ENCODE measurements at places on chromosomes 7 and 10.

DNA sequence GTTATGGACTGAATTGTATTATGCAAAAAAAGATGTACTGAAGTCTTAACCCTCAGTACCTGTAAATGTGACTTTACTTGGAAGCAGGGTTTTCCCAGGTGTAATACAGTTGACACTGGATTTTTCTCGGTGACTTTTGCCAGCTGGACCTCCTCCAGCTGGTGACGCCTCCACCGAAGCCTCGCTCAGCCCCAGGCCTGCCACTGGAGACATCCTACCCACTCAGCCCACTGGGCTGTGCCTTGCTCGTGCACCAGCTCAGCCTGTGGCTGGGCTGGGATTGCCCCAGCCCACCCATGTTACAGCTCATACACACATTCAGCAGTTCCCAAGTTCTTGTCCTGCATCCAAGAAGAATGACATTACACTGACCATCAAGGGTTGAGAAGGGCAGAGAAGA, 42.4 kb upstream of the GPR22 start:
- DNase-seq = no peak

DNA sequence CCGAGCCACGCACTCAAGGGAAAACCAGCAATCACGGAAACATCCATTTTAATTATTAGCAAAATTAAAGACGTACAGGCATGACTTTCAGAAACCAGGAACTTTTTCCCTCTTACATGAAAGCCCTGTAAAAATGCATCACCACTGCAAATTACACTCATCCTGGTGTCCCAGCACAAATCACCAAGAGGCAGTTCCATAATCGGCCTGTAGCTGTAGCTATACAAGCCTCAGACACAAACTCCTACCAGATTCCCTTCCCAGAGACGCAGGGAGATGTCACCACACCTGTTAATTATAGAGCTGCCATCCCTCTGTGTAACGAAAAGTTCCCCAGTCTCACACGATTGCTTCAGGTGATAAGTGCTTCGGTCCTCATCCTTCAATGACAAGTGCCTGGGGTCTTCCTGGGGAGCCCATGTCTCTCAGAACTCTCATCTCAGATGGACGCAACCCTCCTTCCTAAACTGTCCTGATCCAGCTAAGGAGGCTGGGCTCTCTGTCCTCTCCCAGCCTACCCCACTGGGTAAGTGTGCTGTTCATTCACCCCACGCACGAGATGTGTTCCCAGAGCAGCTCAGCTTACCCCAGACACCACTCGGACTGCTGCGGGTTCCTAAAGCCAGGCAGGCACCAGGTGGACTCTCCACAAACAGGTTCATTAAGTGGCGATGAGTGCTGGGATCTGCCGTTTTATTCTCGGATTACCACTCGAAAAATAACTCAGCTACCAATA, 5.9 kb downstream of the FGFR2 start:
- DNase-seq = no peak

GRCh38 chr10:34607894-34608293, 207.2 kb downstream of the PARD3 start:
- DNase-seq = no peak

GRCh38 chr7:79182283-79182682, 271.2 kb downstream of the MAGI2 start:
- no peak for DNase-seq

GRCh38 chr10:126083009-126083408, 186.6 kb downstream of the FANK1 start:
- no peak for DNase-seq

DNA sequence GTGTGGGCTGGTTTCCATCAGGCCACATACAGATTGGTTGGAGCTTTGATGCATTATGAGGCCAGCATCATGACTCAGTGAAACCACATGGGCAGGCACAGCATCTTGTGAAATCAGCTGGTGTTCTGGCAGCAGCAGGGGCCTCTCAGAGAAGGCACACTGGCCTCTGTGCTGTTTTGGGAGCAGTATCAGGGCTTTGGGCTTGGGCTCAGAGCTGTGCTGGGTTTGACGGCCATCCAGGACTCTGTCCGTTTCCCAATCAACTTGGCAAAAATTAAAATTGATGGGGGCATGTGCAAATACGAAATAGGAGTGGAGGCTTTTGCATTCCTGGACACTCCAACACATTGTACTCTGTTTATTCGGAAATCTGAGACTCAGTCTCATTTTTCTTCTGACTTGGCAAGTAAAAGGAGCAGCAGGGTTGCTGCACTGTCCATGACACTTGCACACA, 190.9 kb downstream of the BMPER start:
- peak; percentile 94 for DNase-seq

DNA sequence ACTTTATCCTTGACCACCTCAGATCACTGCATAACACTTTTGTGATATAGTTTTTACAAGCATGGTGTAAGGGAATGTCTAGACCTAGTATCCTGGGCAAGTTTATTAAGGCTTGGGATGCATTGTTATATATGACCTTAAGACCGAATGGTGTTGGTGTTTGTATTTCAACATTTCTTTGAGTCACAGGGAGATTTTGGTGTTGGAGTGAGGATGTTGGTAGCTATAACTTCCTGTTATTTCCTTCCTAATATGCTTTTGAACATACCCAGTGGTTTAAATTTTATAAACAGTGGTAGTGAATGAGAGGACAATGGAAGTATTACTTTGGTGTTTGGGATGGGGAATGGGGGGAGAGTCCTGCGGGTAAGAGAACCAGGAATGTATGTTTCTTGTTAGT, 2.6 kb downstream of the EXOC4 start:
- no peak for DNase-seq

GRCh38 chr7:106644999-106645398, 16.0 kb downstream of the CCDC71L start:
- DNase-seq = no peak

GRCh38 chr10:4431114-4431863, 394.7 kb upstream of the AKR1E2 start:
- DNase-seq = no peak

DNA sequence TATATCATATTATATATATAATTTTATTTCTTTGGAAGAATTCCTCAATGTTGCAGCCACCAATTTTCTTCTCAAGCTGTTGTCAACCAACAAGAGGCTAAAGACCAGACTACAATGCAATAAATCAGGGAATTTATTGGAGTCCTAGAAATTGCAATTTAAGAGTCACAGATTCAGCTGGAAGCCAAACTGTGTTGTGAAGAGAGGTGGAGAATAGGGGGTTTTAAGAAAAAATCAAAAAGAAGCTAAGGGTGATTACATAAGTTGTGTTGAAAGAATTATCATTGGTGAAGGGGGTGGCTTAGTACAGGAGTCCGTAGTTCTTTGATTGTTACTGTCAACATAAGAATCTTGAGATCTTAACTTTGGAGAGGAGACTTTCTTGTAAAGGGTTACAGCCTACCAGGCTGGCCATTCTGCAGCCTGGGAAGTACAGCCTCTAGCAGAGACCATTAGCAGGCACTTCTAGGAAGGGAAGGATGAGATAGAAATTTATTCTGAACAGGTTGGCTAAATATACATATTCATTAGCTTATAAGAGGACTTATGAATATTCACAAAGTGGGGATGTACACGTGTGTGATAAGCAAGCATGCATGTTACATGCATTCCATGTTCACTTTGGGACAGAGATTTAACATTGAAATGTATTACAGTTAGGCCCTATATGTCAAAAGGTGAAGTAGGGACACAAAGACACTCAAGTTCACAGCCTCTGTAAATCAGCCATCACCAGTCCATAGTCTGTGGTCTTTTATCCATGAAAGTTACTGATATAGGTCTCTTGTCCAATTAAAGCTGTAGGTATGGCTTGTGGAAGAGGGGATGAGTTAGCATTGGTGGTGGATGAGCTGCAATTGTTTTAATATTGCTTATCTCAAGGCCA, 8.3 kb upstream of the TMEM168 start:
- DNase-seq = no peak

DNA sequence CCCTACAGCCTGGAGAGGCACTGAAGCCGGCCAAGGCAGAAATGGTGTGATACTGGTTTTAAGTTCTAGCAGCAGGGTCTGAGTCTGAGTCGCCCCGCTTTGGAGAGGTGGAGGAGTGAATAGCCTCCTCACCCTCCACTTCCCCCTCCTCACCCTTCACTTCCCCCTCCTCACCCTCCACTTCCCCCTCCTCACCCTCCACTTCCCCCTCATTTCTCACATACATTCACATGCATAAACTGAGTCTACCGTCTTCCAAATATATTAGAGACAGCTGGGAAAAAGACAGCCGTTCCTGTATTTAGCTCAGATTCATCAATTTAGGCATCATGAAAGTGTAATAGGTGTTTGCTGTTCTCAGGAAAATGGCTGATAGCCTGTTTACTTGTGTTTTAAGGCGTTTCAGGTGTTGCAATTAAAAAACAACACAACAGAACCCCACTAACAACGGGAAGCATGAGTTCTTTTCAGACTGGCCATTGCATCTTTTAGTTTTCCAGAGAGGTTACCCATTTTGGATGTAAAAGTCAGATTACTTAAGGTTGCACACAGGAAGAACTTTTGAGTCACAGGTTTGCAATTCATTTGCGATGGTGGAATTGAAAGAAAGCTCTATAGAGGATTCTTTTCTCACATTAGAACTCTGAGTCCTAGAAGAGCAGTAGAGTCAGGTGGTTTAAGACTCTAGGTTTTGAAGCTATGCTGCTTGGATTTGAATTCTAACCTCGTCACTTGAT, 861 bp downstream of the NRBF2 start:
- DNase-seq = peak; percentile 12

All from gastrocnemius medialis (tissue), 4 donors.